Gastroesophageal sphincter (tissue), 4 donors: ENCODE measurements at places on chromosomes 11 and 22.
A peak's percentile ranks its signal among the peaks of the same experiment; 100 is the strongest.

GRCh38 chr11:94129512-94130297, 1.1 kb downstream of the PANX1 start:
- ATAC-seq: no peak

DNA sequence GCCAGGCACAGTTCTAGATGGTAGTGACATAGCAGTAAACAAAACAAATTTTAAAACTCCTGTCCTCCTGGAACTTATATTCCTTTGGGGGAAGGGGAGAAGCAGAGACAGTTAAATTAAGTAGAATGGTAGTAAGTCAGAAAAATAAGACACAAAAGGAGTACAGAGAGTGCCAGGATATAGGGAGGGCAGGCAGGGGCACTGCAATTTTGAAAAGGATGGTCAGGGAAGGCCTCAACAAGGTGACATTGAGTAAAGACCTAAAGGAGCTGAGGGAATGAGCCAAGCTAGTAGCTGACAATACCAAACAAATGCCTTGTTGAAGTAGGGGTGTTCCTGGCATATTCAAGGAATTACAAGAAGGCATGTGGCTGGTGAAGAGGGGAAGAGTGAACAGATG, 10.2 kb downstream of the NUP160 start:
- no peak for ATAC-seq

DNA sequence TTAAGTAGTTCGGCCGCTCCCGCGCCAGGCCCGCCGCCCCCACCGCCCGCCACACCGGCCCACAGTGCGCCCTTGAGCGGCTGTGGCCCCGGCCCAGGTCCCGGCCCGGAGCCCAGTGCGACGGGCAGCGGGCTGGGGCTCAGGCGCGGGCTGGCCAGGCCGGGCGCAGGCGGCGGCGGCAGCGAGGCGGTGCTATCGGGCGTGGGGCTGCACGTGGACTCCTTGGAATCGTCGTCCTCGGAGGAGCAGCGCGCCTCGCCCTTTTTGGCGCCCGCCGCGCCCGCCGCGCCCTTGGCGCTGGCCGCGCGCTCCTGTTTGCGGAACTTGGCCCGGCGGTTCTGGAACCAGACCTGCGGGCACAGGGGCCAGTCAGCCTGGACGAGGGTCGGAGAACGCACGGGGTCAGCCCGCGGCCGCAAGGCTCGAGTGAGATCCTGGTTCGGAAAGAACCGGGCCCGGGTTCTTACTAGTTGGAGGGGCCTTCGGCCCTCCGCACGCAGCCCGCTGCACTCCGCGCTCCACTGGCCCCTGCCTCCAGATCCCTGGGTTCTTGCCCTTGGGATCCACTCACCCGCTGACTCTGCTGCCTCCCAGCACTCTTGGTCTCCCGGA, 4.0 kb downstream of the PHOX2A start:
- peak; percentile 79 for ATAC-seq

- no peak for ATAC-seq
Observed at GRCh38 chr22:40519284-40519947, 117.1 kb downstream of the MRTFA start.

DNA sequence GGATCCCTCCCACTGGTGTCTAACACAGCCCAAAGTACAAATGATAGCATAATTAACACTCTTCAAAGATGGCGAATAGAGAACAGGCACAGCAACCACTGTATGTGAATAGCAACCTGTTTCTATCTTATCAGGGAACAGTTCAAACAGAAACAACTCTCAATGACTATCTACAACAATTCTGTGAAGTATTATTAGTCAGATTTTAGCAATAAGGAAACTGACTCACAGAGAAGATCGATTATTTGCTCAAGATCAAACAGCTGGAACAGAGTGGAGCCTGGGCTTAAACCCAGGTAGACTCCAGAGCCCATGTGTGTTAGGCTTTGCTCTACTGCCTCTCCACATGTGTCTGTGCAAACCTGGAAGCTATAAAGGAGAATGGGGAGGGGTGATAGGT, 88.7 kb downstream of the C11orf58 start:
- no peak for ATAC-seq

DNA sequence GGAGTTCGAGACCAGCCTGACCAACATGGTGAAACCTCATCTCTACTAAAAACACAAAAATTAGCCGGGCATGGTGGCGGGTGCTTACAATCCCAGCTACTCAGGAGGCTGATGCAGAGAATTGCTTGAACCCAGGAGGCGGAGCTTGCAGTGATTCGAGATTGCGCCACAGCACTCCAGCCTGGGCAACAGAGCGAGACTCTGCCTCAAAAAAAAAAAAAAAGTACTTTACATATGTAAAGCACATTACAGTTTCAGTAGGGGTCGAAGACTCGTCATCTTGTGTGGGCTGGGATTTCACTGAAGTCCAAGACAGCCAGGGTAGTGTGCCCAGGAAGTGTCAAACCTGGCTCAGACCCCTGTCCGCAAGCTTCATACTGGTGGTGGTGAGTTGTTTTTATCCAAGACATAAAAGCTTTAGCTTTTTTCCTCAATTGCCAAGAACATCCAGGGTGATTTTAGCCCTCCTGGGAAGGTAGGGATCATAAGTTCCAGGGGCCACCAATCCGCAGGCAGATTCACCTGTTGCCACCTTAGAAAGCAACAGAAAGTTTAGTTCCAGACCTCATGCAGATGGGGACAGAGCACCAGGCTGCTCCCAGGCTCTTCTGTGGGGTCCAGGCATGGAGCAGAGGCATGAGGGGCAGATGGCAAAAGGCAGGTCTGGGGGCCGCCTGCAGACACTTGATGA, 21.6 kb upstream of the ADORA2A start:
- ATAC-seq: no peak

DNA sequence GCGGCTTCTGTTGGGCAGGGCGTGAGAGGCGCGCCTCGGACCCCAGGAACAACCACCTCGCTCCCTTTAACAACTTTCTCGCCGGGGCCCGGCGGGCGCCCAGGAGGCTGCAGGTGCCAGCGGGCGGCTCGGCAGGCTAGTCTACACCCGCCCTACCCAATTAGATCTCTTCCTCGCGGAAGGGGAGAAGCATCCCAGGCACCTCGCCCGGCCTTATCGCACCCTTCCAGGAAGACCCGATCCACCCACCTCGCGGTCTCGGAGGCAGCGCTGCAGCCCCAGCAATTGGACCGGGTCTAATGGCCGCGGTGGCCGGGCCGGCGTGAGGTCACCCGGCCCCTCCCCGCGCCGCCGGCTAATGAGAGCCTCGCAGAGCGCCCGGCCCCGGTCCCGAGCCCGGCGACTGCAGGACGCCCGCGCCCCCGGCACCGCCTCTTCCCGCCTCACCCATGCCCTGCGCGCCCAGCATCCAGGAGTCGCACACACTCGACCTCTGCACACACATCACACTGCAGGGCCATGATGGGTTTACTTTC, at the start of gene PLAAT3:
TSS of gene PLAAT3 (minus strand) at position 298 of the 536 bp plus-strand sequence. CDS start 419 bp downstream, outside the sequence.
- ATAC-seq: peak; percentile 96

GRCh38 chr11:126963603-126964363, 36.8 kb downstream of the KIRREL3 start:
- no peak for ATAC-seq

- no peak for ATAC-seq
Observed at GRCh38 chr11:58199271-58199670, 4.7 kb downstream of the OR1S2 start.

- no peak for ATAC-seq
Observed at GRCh38 chr11:66247295-66247694, 21.1 kb upstream of the RAB1B start.

GRCh38 chr11:59582006-59582405, 33.6 kb downstream of the OSBP start:
- no peak for ATAC-seq

- ATAC-seq: no peak
Observed at GRCh38 chr11:102727890-102728289, 3.1 kb upstream of the MMP8 start.

DNA sequence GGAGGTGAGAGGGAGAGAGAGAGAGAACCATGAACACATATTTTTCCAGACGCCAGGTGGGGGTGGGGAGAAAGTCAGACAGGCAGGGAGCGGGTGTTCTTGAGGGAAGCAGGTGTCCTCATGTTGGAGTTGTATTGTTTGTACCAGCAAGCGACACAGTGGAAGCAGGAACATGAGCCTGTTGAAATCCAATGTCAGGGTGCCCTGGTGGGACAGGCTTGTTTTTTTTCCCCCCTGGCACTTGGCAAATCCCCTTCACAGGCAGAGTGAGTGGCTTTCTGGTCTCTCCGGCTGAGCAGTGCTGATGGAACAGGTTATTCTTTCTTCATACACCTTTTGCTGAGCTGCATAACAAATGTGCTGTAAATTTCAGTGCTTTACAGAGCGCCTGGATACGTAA, 125.6 kb downstream of the GRIK4 start:
- no peak for ATAC-seq

DNA sequence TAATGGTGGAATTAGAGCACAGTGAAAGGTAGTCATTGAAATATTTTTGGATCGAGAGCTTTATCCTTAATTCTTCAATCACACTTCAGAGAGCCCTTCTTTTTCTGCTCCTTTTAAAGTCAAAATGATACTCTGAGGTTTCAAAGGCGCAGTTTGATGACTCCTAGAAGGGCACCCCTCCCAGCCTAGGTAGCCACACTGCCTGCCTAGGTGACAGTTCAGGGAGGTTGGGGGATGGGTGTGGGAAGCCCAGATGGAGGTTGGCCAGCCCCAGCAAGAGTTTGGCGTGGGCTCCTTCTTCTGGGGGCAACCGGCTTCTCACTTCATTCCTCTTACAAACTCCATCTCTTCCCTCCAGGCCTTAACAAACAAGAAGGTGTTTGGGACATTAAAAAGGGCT, 28.6 kb upstream of the PHF21A start:
- no peak for ATAC-seq

- no peak for ATAC-seq
Observed at GRCh38 chr22:50177537-50178470, 7.3 kb downstream of the PANX2 start.

DNA sequence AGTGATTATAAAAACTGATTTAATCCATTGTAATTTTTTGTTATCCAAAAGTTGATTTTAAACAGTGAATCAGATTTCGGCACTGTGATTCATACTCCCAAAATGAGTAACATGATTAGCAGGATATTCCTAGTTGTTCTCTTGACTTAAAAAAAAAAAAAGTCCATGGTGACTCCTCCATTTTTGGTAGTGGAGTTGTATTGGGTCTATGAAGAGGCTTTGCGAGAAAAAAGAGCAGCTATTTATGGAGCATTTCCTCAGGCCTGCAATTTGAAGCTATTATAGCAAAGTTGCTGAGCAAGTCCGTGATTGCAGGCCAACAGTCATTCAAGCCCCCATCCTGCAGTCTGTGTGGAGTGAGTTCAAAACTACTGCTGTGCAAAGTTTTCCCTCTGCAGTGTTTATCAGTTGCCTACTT, 28.8 kb downstream of the YAP1 start:
- peak; percentile 66 for ATAC-seq

- peak; percentile 79 for ATAC-seq
Observed at GRCh38 chr11:12287374-12288211, 89.8 kb upstream of the PARVA start.

DNA sequence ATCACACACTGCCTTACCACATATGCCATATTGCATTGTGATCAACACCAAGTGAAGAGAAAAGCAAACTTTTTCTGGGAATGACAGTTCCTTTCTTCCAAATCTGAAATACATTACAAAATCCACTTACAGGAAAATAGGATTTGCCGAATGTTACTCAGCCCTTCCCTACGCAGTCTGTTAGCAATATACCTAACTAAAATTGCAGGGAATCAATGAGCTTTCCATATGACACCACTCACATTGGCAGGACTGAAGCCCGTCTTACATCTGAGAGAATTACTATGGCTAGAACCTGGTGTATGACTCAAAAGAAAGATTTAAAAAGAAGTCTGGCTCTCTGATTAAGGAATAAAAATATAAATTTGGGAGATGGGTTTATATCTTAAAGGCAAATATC, 136.0 kb downstream of the LRRC4C start:
- ATAC-seq: no peak

- ATAC-seq: no peak
Observed at GRCh38 chr11:112886434-112887370, 74.5 kb upstream of the NCAM1 start.

DNA sequence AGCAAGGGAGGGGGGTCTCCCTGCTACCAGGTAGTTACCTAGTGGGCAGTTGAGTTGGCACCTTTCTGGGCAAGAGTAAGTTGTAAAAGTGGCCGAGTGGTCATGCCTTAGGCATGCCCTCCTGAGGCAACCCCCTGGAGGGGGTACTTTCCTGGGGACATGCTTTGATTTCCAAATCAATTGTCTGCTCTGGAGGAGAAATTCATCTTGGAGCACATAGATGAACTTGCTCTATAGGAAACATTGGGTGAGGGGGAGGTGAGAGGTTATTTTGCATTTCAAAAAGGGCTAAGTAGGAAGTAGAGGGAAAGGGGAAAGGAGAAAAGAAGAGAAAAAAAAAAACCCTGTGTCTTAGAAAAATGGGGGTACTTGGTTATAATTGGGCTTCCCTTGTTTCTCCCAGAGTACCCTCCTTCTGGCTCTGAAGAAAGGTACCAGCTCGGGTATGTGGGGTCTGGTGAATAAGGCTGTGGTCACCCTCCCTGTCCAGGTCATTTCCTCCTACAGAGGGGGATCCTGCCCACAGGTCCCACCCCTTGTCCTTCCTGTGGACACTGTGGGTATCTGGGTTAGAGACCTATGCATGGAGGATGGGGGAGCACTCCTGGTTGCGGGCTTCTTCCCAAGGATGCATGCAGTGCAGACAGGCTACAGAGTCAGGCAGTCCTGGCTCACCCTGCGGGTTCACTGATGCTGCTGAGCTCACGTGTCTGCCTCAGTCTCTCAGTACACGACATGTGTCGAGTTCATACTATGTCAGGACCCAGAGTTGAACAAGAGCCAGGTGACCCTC, 193.5 kb downstream of the MYO18B start:
- no peak for ATAC-seq

DNA sequence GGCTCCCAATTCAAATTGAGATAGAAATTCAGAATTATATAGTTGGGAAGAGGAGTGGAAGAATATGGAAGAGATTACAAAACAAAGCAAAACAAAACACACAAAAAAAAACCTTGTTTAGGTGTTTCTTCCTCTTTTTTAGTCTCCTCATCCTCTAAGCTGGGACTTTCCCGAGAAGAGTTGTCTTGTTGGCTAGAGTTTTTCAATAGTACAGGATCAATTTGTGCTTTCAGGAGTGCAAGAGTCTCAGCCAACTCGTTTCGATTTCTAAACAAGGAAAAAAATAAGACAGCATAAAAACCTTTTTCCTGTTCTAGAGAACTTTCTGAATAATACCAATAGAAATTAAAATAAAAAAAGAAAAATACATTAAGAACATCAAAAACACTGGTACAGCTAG, 87.8 kb upstream of the CLNS1A start:
- no peak for ATAC-seq

DNA sequence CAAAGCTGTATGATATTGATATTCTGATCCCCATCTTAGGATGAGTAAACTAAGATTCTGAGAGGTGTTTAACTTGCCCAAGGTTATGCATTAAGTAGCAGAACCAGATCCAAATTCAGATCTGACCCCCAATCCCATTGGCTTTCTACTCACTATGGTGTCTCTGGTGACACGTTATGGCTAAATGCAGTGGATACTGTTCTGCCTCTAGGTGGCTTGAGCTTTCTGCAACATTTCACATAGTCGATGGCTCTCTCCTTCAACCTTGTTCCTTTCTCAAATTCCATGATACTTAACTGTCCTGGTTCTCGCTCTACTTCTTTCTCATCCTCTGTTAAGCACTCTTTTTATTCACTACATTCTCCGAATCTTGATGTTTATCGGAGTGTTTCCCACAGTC, 9.4 kb downstream of the C11orf97 start:
- ATAC-seq: no peak
